ENCODE measurements at places on chromosomes 7 and 10.

- no peak for DNase-seq
Observed at GRCh38 chr7:82675396-82675795, 231.8 kb upstream of the CACNA2D1 start.

DNA sequence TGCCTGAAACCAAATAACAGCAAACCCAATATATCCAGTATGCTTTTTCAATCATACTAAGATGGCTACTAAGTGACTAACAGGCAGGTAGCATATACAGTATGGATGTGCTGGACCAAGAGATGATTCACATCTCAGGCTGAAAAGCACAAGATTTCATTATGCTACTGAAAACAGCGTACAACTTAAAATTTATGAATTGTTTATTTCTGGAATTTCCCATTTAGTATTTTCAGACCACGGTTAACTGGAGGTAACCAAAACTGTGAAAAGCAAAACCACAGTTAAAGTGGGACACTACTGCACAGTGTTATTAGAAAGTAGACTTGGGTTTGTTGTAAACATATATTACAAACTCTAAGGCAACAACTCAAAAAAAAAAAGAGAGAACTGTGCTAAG lies 91.5 kb downstream of the KMT2C start:
- no peak for DNase-seq

GRCh38 chr7:21966271-21966670 lies 20.6 kb upstream of the CDCA7L start:
- DNase-seq: peak; percentile 23

- no peak for DNase-seq
Observed at GRCh38 chr10:132991706-132992432, 49.5 kb upstream of the CFAP46 start.

DNA sequence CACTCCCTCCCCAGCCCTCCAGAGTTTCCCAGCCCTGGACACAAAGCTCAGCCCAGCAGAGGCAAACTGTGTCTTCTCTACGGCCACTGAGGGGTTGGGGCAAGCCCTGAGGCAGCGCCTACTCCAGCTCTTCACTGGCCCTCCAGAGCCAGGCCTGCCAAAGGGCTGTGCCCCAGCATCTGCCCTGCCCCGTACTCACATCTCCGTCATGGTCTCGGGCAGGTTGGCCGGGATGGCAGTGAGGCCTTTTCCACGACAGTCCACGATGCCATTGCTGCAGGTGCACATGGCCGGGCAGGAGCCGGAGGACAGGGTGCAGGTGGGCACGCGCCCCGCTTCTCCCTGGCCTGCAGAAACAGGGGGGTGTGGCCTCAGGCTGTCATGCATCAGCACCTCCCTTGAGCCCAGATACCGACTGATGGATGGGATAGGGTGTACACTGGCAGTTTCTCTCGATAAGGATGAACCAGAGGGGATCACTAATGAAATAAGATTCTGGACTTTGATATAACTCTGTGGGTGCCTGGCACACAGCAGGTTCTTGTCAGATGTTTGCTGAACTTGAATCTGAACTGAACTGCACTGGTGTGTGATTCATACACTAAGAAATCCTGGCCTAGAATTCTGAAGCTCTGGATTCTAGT lies 125.2 kb downstream of the SLIT1 start:
- DNase-seq: no peak

DNA sequence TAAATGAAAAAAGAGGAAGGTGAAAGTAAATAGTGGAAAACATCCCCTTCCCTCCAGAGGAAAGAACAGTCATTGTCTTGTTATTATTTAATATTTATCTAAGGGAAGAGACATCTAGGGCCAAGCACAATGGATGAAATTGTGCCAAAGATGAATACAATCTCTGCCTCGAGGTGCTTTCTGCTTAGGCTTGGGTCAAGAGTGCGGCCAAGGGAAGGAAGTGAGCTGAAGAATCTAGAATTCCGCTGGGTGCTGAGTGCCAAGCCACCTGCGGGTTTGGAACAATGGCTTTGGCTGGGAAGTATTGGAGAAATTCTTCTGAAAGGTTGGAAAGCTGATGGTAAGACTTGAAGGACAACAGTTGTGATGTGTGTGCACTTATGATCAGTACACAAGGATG lies 531.3 kb upstream of the FZD8 start:
- DNase-seq: no peak

DNA sequence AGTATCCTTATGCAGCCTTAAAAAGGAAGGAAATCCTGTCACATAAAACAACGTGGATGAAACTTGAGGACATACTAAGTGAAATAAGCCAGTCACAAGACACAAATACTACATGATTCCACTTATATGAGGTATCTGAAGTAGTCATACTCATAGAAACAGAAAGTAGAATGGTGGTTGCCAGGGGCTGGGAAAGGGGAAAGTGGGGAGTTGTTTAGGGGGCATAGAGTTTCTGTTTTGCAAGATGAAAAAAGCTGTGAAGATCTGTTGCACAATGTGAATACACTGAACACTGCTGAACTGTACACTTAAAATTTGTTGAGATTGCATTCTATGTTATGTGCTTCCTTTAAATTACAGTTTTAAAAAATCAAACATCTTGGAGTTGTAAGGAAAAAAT lies 2.9 kb downstream of the NUP205 start:
- DNase-seq: no peak

DNA sequence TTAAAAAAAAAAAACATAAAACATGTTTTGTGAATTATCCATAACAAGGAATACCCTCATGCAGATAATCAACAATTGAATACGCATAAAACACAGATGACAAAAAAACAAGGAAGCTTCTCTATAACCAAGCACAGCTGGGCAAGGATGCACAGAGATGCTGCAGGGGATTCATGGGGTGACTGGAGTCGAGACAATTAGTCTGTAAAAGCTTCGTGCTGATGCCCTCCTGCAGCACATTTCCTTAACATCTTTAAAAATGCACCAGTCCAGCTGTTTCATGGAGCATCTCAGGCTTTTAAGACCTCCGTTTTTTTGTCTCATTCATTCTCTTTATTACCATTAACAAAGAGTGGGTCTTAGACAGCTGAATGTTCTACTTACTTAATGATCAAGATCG lies 794.0 kb upstream of the C7orf33 start:
- DNase-seq: no peak

GRCh38 chr7:95441042-95441823 lies 6.4 kb upstream of the PON2 start:
- no peak for DNase-seq

DNA sequence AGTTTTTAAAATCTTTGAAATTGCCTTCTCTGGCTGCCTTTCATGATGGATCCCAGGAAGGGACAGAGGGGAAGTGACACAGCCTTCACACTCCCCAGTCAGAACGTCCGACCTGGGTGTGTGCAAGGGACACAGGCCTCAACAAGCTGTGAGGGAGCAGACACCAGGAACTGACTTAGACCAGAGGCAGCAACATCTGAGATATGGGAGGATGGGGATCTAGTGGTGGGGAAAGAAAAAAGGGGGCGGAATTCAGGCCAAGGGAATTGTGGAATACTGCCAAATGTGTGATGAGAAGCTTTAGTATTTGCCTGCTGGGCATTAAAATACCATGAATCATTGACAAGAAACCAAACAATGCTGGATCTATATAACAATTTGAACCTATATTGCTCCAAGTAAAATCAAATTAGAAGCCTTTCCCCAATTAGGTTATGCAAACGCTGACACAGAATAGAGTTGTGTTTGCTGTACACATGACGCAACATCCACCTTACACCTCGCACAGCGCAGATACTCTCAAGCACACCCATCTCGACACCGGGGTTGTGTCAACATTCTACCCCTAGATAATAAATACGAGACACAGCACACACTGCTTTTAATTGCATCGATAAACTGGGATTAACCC lies 17.2 kb upstream of the MNX1 start:
- DNase-seq: no peak

GRCh38 chr10:24806262-24806661 lies 82.6 kb upstream of the ARHGAP21 start:
- no peak for DNase-seq

DNA sequence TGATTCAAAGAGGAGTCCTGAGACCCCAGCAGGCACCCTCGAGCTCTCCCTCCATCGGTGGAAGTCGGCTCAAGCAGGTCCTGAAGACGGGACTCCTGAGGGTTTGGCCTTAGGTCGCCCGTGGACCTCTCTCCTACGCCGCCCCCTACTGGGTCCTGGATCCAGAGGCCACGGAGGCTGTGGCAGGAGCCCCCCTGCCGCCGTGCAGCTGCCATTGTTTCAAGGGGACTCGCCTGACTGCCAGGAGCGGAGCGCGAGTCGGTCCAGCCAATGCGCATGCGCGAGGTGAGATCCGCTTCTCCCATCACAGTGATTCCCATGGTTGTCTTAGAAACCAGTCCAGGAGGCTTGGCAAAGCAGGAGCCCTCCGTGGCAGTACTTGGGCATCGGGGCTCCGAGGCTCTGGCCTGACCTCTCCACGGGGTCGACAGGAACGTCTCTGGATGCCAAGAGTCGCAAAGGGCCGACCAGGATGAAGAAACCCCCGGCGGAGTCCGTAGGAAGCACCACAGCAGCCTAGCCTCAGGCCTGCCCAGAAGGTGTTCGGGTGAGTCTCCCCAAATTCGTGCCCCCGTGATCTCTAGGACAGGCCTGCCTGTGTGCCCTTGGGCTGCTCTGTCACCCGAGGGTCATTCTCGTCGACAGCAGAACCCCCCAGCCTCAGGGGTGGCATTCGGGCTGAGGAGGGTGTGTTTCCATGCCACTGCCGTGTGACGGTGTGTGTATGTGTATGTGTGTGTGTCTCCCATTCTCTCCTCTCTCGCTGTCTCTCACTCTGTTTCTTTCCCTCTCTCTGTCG lies 322.3 kb downstream of the ZNF716 start:
- no peak for DNase-seq

GRCh38 chr10:33655165-33655815 lies 320.8 kb upstream of the NRP1 start:
- no peak for DNase-seq

- no peak for DNase-seq
Observed at GRCh38 chr10:122471531-122472177, 10.3 kb downstream of the HTRA1 start.

GRCh38 chr7:92740134-92740533 lies 96.2 kb downstream of the CDK6 start:
- DNase-seq: no peak

DNA sequence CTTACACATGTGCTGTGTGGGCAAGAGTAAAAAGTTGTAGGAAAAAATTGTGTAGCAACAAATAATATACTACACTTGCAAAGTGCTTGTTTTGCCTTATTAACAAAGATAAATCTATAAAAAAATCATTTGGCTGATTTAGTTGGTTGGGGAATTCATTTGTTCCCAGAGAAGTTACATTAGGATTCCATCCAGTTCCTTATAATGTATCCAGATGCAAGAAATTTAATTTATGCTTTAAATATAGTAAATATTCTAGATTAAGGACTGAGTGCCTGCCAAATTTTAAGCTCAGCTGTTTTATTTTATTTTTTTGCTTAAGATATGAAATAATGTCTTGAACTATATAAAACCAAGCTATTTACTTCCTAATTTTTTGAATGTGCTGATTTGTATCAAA lies 1169.9 kb downstream of the NXPH1 start:
- DNase-seq: no peak

- no peak for DNase-seq
Observed at GRCh38 chr7:6092953-6093354, 61.8 kb downstream of the ANKRD61 start.

DNA sequence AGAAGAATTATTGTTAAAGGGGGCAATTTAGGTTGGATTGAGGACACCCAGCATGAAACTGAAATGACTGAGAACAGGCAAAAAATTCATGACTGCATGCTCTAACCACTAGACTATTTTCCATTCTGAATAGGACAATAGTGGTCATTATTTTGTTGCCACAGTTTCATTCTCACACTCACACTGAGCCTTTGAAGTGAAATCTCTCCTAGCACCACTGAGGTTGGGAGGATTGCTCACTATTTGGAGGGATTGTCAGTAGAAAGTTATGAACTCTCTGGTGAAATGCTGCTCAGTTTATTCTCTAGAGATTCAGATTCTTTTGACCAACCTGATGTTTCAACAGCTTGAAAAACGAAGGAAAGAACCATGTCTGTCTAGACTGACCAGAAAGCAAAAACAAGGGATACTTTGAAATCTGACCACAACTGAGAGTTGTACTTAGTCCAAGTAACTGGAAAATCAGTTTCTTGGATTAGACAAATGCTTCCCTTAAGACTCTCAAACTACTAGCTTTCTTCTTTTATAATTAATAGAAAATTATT lies 191.2 kb downstream of the DYNC1I1 start:
- DNase-seq: no peak

- DNase-seq: no peak
Observed at GRCh38 chr10:25600651-25601050, 333.4 kb upstream of the MYO3A start.

DNA sequence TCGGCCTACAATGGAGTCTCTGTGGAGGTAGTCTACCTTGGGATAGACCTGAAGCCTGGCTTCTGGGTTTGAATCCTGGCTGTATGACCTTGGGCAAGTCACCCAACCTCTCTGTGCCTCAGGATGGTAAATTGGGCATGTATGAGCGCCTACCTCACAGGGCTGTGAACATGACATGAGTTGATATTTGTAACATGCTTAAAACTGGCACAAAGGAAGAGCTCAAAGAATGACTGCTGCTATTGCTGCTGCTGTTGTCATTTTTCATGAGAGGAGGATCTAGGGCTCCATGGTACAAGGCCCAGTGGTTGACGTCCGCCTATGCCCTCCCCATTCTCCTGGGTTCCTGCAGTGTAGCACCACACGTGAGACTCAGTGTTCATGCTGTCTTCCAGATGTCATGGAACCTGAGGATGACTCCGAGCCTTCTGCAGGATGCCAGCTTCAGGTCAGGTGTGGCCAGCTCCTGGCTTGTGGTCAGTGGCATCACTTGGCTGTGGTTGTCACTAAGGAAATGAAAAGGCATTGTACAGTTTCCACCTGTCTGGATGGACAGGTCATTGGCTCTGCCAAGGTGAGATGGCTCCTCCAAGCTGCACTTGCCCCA lies 95.0 kb downstream of the WDFY4 start:
- DNase-seq: no peak

DNA sequence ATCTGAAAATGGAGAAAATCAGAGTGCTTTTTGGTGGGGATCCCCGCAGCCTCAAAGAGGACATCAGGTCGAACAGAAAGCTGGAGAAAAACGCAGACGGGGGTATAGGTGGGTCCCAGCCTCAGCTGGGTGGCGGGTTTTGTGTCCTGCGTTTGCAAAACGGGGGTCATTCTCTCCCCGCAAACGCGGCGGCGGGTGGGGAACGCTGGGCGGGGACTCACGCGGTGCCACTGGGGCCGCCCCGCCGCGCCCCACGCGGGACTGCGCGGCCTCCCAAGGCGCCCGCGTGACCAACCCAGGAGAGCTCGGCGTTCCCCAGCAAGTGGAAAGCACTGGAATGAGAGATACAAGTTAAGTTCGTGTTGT lies 806 bp upstream of the VIPR2 start:
- no peak for DNase-seq

Data from GM18507 (cell line).